CD4-positive, alpha-beta T cell (primary cell): ENCODE measurements at places on chromosomes 12 and 14. TPM values are rescaled to one million over a fixed set of nuclear protein-coding genes. Genes with fewer than 3 reads are reported as not detected.

DNA sequence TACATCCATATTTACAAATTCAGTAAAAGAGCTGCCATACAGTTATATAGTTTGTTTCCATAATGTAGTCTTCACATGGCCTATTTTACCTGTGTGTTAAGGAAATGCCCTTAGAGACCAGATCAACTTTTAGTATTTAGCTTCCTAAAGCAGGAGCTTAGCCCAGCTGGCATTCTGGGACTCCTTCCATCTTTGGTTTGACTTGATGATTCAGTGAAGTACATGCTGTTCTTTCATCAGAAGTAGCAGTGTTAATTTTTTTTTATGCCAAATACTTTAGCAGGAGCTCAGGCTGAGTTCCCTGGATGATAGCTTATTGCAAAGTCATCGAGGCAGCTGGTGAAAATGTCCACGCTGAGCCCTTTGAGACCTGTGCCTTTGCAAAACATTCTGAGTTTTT lies 101.0 kb downstream of the FOXG1 start:
- H3K4me1 ChIP-seq = no peaks in the 10 kb centered on the region
- H3K27me3 ChIP-seq = no peaks in the 10 kb centered on the region
- no peak overlapping the region for H3K27ac ChIP-seq
- H3K4me3 ChIP-seq = no peak overlapping the region
- DNase-seq = no peak

DNA sequence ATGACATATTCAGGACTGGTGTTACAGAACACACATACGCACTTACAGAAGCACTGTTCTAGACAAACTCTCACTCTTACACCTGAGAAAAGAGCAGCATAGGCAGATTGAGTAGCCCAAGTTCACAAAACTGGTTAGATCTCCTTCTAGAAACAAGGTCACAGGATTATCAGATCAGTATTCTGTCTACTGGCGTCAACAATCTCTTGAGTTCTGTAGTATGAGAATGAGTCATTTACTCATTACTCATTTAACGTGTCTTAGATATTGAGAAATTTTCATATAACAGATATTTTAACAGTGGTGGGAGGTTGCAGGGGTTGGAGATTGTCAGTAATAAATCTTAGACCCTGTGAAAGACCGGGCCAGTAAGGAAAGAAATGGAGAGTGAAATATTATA lies 2.8 kb upstream of the TSPAN8 start:
- no peaks in the 10 kb centered on the region for H3K4me1 ChIP-seq
- H3K27me3 ChIP-seq = no peaks in the 10 kb centered on the region
- no peak overlapping the region for H3K4me3 ChIP-seq
- H3K36me3 ChIP-seq = no peaks in the 10 kb centered on the region
- no peak for DNase-seq

Gene TAS2R46
- 1.5 TPM for total RNA-seq

DNA sequence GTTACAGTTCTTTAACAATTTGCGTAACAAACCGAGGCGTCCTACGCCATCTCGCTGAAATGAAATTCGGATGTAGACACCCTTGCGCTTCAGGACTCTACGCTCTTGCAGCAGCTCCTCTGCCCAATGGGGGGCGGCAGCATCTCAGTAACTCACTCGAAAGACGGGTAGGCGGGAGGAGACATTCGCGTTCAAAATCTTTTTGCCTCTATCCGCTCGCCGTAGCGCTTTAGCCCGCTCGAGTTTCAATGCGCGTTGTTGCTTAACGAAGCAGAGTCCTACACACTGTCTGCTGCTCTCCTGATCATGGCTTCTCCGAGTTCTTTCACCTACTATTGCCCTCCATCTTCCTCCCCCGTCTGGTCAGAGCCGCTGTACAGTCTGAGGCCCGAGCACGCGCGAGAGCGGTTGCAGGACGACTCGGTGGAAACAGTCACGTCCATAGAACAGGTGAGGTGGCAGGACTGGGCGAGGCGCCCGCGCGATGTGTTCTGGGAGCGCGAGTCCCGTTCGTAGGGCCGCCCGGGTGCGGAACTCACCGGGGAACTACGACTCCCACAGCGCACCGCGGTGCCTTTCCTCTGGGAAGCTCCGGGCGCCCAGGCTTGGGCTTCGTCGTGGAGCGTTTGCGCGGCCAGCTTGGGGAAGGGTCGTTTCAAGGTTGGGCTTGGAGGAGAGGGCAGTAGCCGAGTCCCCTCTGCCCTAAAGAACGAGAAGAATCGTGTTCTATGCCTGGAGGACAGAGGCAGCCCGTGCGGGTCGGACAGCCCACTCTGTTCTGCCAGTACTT lies at the start of gene FNTB:
FNTB (plus strand) TSS at position 248 of the 790 bp plus-strand sequence; CDS start at position 307, 59 bp downstream.
- peaks cover 49% of the 10 kb centered on the region for H3K4me1 ChIP-seq
- no peaks in the 10 kb centered on the region for H3K36me3 ChIP-seq
- peak within 1 kb of the TSS; percentile 84 for H3K4me3 ChIP-seq

Gene LMNTD1
- not detected for total RNA-seq

DNA sequence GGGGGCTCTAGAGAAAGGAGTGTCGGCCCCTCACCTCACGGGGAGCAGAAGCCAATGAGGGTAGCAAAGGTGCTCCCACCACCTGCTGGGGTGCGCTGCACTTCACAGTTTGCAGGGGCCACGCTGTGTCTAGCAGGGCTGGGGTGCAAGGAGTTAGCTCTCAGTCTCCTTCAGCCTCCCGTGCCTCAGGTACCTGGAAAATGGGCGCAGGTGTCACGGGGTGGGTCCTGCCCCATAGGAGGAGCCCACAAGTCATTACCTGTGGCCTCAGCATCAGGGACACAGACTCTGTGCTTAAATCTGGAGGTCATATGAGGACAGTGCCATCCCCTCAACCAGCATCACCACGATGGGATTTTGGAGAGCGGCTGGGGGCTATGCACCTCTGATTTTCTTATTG lies 326.7 kb downstream of the ADGRD1 start:
- no peaks in the 10 kb centered on the region for H3K27me3 ChIP-seq
- no peaks in the 10 kb centered on the region for H3K4me1 ChIP-seq
- no peak overlapping the region for H3K27ac ChIP-seq
- no peak for DNase-seq

GRCh38 chr14:99199846-99200653 lies 71.9 kb downstream of the BCL11B start:
- peaks cover 99% of the 10 kb centered on the region for H3K4me1 ChIP-seq
- no peaks in the 10 kb centered on the region for H3K27me3 ChIP-seq
- H3K27ac ChIP-seq = peak overlapping the region; percentile 83

DNA sequence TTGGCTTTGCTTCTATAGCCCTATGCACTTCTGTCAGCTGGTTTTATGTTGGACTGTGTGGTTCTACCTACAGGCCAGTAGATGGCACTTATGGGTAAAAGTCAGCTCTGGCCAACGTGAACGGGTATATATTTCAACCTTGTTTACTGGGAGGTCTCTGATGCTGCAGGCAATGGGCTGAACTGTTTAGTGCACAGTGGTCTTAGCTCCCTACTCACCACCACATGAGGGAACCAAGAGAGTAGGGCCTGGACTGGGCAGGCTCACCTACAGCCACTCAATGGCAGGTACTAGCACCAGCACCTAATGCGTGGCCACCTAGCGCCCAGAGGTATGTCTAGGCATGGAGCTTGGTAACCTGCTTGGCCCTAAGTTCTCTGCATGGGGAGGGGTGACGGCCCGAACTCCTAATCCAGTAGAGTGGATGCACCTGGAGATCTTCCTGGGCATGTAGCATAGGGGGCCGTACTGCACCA lies 481.8 kb downstream of the TMEM117 start:
- peak; percentile 6 for DNase-seq
- no peak overlapping the region for H3K27ac ChIP-seq
- no peaks in the 10 kb centered on the region for H3K36me3 ChIP-seq
- no peaks in the 10 kb centered on the region for H3K4me1 ChIP-seq

GRCh38 chr12:90244232-90244631 lies 535.6 kb upstream of the ATP2B1 start:
- DNase-seq = no peak
- no peak overlapping the region for H3K27ac ChIP-seq
- H3K4me1 ChIP-seq = no peaks in the 10 kb centered on the region
- H3K36me3 ChIP-seq = no peaks in the 10 kb centered on the region
- H3K27me3 ChIP-seq = no peaks in the 10 kb centered on the region

DNA sequence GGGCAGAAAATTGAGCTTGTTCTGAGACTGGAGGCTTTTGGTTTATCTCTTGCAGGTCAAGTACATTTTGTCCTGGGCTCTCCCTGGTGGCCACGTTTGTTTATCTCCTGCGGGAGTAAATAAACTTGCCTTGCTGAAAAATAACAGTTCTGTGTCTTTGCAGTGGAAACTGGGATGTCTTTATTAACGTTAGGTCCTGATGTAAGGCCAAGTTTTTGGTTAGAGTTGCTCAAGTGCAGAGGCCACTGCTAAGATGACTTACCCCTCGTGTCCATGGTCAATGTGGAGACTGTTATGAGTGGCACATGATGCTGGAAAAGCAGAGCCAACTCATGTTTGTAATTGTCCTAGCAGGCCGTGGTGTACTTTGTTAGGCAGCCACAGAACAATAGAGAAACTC lies 3.8 kb downstream of the PTPN11 start:
- H3K4me1 ChIP-seq = peaks cover 54% of the 10 kb centered on the region
- H3K36me3 ChIP-seq = no peaks in the 10 kb centered on the region
- H3K27me3 ChIP-seq = no peaks in the 10 kb centered on the region
- H3K4me3 ChIP-seq = no peak overlapping the region
- H3K27ac ChIP-seq = no peak overlapping the region
- no peak for DNase-seq

GRCh38 chr12:101845137-101845711 lies 14.5 kb upstream of the GNPTAB start:
- no peak overlapping the region for H3K4me3 ChIP-seq
- H3K36me3 ChIP-seq = no peaks in the 10 kb centered on the region
- H3K4me1 ChIP-seq = no peaks in the 10 kb centered on the region
- no peaks in the 10 kb centered on the region for H3K27me3 ChIP-seq
- H3K27ac ChIP-seq = no peak overlapping the region

DNA sequence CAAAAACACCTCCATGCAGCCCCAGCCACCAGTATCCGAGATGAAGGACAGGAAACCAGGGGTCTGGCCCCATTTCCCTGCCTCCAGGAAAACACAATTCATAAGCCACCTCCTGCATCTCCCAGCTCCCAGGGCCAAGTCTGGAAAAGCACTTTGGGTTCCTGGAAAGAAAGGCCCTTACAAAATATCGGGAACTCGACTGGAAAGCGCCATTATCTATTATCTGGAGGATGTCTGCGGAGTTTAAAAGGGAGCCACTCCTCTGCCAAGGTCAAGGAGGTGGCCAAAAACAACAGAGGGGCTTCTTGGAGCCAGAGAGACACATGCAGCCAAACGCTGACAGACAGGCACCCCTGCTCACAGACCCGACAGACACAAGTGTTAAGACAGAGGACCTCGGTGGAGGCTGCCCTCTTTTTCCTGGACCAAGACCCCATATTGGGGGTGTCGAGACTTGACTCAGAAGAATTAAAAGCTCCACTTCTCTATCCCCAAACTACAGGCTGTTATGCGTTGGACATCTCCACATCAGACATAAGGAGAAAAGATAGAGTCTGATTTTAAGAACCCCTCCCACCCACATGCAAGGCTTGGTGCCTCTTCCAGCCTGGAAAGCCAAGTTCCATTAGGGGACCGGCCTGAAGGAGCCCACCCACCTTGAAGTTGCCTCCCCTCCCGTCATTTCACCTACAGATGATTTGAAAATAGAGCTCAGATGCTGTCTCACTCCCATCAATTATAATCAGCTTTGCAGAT lies 9.6 kb downstream of the ACTN1 start:
- H3K27me3 ChIP-seq = no peaks in the 10 kb centered on the region
- H3K27ac ChIP-seq = peak overlapping the region; percentile 89

DNA sequence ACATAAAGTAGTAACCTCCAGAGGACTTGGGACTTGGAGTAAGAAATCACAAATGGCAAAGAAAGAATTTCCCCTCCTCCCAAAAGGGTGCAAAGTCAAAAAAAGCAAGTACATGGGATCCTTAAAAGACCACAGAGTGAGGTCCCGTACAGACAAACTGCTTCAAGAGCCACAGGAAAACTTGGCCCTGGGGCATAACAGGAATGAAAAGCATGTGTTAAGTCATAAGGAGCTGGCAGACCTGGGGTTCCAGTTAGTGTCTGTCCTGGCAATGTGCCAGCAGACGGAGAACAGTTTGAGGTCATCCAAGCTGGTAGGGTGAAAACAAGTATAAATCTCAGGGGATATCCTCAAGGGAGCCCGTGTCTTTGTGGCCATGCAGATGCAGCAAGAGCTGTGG lies 73.2 kb downstream of the HSD17B6 start:
- no peak overlapping the region for H3K27ac ChIP-seq
- H3K36me3 ChIP-seq = no peaks in the 10 kb centered on the region
- H3K4me3 ChIP-seq = no peak overlapping the region
- no peak for DNase-seq

GRCh38 chr14:87908550-87908949 lies 84.4 kb downstream of the GALC start:
- H3K4me3 ChIP-seq = no peak overlapping the region
- H3K27ac ChIP-seq = no peak overlapping the region
- H3K27me3 ChIP-seq = no peaks in the 10 kb centered on the region
- H3K4me1 ChIP-seq = no peaks in the 10 kb centered on the region
- DNase-seq = no peak

Gene FIGNL2
- total RNA-seq = 1.3 TPM

DNA sequence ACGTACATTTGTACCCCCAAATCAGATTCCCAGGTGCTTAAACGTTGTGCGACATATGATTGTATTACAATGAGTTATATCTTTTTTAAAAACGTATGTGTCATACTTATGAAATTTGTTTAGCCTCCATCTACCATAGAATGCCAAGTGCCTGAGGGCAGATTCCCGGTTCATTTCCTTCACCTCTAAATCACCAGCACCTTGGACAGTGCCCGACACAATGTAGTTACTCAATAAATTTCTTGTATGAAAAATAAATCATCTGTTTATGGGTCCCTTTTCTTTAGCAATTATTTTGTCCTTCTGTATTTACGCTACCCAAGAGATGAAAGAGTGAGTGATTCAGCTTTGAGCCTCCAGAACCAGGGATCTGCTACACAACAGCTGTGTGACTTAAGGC lies 157.4 kb downstream of the TBX5 start:
- H3K27ac ChIP-seq = no peak overlapping the region
- H3K36me3 ChIP-seq = no peaks in the 10 kb centered on the region
- no peaks in the 10 kb centered on the region for H3K4me1 ChIP-seq

DNA sequence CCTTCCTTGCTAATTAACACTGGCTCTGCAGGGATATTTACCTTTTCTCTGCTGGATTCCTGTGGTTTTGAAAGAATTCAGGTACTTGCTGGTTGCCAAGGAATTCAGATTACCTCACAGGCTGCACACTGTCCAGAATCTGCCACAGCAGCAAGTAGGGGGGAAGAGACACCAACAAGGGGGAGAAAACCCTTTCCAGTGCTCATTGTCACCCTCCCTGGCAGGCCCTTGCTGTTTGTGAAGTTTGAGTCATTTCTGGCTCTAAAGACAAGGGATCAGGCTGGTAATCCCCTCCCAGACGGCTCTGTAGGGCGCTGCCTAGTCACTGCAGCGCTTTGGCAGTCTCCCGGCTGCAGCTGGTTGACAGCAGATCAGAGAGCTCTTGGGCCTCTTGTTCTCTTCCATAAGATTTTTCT lies 50.8 kb downstream of the TTLL5 start:
- no peaks in the 10 kb centered on the region for H3K4me1 ChIP-seq
- peaks cover 6% of the 10 kb centered on the region for H3K36me3 ChIP-seq
- no peak overlapping the region for H3K27ac ChIP-seq
